Stomach (tissue), 19 donors: ENCODE measurements at places on chromosomes 2 and 18. TPM values are rescaled to one million over a fixed set of nuclear protein-coding genes. Genes with fewer than 3 reads are reported as not detected.

The IL36RN gene
- 1.8 TPM for polyA plus RNA-seq

The MTCL1 gene
- polyA plus RNA-seq = 2.3 TPM

The MDH1B gene
- polyA plus RNA-seq = 0.63 TPM

DNA sequence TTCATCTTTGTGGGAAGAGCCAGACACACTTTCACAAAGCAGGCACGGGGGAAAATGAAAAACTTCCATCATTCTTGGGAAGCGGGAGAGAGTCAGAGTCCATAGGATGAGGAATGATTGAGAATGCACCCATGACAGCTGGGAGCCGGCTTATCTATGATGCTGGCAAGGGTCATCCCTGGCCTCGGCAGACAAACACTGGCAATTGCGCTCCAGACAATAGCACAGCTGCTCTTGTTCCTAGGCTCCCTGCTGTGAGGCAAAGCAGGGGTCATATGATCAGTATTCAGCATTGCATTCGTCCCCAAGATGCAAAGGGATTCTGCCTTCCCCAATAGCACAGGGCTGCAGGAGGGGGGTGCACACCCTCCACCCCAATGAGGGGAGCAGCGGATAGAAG is 33.0 kb downstream of the CYRIA start:
- DNase-seq = no peak

DNA sequence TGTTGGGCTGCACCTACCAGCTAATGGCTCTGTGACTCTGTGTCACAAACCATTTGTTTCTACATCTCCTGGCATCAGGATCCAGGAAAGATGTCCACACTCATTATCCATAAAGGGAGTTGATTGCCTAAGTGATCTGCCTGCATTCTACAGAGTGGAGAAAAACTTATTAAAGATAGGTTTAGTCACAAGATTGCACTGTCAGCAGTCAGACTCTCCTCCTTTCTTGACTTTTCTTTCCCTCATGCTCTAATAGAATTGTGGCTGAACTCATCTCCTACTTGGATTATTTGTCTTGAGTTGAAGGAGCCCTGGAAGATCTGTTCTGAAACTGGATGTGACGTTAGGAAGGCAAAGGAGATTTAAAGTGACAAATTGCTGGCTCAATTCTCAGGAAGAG is 152.7 kb downstream of the SLC8A1 start:
- DNase-seq = no peak

- DNase-seq = peak; percentile 37
Observed at GRCh38 chr2:71456617-71457016, 3.3 kb downstream of the DYSF start.

DNA sequence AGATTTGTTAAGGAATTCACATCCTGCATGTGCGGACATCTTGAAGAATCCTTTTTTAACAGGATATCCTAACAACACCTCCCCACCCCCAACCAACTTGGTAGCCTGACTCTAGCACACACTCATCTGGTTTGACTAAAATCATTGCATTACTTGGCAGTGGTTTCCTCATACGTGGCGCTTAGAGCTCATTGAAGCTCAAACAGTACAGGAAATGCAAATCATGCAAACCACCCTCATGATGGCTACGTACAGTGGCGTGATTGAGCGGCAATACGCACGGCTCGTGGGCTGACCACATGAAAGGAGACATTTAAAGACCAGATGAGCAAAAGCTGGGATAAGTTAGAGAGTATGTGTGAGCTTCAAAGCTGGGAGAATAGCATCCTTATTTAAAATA is 336.2 kb downstream of the ZEB2 start:
- DNase-seq = peak; percentile 69

GRCh38 chr2:24763843-24764242 is 29.3 kb downstream of the PTRHD1 start:
- DNase-seq = no peak

- DNase-seq = no peak
Observed at GRCh38 chr2:163664610-163665009, 71.2 kb downstream of the FIGN start.
